ENCODE measurements at places on chromosomes 4 and X.

DNA sequence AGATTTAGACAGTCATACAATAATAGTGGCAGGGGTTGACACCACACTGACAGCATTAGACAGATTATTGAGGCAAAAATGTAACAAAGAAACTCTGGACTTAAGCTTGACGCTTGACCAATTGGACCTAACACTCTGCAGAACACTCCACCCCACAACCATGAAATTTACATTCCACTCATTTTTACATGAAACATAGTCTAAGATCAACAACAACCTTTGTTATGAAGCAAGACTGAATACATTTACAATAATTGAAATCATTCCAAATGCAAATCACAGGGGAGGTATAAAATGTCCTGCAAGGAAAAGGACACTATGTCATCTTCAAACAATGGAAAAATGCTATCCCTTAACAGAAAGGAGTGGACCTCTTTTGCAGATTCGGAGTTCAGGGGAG is 4.9 kb upstream of the UGT2B10 start:
- no peak for DNase-seq

DNA sequence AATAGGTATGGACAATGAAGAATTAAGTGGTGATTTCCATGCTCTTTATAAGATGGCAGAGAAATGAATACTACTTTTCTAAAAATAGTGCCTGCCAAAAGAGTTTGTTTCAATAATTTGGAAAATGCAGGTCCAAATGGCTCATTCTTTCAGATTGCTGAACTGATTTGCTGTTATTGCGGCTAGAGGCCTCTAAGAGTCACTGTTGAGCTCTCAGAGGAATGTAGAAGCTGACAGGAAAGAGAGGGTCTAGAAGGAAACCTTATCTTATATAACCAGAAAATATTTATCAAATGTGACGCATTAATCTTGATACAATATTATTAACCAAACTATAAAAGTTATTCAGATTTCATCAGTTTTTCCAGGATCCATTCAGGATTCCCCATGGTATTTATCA is 65.7 kb upstream of the PAGE1 start:
- no peak for DNase-seq

GRCh38 chrX:55169782-55170181 is 50.4 kb upstream of the PAGE5 start:
- DNase-seq: no peak

DNA sequence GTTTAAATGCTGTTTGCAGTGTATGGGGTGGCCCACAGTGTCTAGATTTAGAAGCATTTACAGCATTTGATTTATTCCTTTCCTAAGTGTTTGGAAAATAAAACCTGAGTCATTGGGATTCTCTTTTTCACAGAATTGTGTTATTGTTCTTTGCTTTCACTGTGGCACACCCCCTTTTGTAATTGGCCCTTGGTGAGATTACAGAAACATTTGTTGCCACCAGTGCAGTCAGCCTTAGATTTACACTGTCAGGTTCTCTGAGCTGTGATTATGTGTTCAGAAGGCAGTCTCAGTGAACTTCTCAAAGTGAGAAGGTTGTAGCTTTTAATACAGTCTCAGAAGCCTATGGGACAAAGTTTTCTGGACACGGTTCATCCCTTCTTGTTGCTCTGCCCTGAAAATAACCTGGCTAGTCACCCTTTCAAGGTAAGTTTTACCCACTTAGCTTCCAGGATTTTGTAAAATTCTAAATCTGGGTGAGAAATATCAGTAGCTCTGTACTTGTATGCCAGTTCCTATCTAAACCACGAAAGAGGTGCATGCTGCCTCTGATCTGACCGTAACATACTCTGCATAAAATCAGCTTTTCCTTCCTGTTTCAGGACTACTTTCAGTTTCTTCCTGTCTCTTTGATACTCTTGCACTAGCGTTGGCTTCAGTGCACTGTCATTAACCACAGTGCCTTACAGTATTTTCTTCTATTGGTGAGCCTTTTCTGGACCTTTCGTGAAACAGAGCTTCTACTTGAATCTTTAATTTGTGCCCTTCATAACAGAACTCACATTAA is 12.6 kb downstream of the RUFY3 start:
- DNase-seq: no peak

- peak; percentile 35 for DNase-seq
These were observed 516 bp upstream of the COX18 start for GRCh38 chr4:73070074-73070390.
